Activated naive CD4-positive, alpha-beta T cell treated with anti-CD3 and anti-CD28 coated beads for 36 hours (primary cell): ENCODE measurements at places on chromosomes 2 and 18. TPM values are rescaled to one million over a fixed set of nuclear protein-coding genes. Genes with fewer than 3 reads are reported as not detected.
A peak's percentile ranks its signal among the peaks of the same experiment; 100 is the strongest.

Gene MYO5B
- total RNA-seq, result 0.02 TPM

Gene CPS1
- total RNA-seq, result 0.86 TPM

Gene SERPINB10
- total RNA-seq, result not detected

DNA sequence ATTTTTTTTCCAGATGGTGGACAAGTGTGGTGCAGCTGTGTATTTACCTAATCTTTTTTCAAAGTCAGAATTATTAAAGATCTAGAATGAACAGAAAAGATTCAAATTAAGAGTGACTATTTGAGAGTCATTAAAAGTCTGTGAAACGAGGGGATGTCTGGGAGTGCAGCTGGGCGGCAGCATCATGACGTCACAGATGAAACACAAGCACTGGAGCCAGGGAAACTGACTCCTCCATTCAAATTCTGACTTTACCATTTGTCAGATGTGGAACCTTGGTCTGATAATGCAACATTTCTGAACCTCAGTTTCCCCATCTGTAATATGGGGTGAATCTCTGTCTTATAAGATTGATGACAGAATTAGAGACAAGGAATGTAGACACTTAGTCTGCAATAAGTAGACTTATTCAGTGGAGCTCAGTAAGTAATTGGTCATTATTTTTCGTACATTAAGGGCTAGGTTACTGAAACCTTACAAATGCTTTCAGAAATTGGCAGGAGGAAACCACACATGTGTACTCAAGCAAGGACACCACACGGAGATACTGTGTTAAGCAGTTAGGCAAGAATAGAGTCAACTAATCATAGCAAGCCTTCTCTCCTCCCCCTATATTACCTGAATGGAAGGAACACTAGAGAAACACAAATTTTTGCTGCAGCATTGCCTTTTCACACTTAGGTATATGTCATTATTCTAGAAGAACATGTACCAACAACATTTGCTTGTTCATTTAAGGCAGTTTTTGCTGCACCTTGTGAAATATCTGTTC, 27.8 kb upstream of the CXXC1 start:
- H3K36me3 ChIP-seq, result no peaks in the 10 kb centered on the region
- DNase-seq, result no peak
- H3K4me1 ChIP-seq, result peaks cover 4% of the 10 kb centered on the region
- H3K4me3 ChIP-seq, result no peak overlapping the region
- H3K27me3 ChIP-seq, result peaks cover 6% of the 10 kb centered on the region

GRCh38 chr18:63180971-63181376, 138.6 kb downstream of the BCL2 start:
- DNase-seq, result peak; percentile 42
- peaks cover 71% of the 10 kb centered on the region for H3K4me1 ChIP-seq
- peaks cover 5% of the 10 kb centered on the region for H3K36me3 ChIP-seq
- no peaks in the 10 kb centered on the region for H3K27me3 ChIP-seq
- no peak overlapping the region for H3K27ac ChIP-seq
- no peak overlapping the region for H3K4me3 ChIP-seq

DNA sequence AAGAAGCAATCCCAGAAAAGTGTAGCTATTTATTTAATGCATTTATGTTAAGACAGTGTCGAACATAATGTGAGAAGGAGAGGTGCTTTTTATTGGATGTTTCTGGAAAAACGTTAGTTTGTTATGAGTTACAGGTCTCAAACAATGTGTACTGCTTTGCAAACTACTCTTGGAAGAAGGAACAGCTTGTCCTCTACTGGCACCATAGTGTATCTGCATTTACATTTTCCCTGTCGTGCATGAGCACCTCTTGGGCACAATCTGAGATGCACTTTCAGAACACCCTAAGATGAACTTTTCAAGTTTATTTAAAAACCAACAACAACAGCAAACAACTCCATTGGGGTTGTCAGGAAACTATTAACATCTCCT, 22.8 kb downstream of the CCNYL1 start:
- no peaks in the 10 kb centered on the region for H3K27me3 ChIP-seq
- peaks cover 2% of the 10 kb centered on the region for H3K4me1 ChIP-seq
- no peak overlapping the region for H3K4me3 ChIP-seq
- no peak for DNase-seq

DNA sequence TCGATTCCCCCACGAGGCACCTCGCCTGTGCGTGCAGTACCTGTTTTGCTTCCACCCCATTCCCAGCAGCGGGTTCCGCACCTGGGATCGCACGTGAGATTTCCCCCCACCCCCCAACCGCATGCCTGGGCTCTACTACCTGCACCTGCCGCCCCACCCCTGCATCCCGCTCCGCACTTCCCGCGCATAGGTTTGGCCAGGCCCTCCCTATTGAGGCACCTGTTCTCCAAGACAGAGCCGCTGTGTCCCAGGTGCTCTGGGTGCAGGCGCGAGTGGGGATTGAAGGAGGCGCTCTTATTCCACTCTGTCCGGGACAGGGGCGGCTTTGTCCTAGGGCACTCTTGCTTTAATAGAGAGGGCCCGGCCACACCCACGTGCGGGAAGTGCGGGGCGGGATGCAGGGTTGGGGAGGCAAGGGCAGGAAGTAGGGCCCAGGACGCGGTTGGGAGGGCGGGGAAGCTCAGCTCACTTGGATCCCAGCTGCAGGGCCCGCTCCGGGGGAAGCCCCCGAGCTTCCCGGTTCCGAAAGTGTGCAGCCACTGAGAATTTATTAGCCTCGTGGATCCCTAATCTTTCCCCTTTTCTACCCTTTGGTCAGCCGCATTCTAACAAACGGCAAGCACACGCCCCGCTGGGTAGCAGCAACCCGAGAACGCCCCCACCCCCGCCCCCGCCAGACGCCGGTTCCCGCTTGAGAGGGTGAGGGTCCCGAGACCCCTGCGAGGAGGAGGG, 670 bp upstream of the MOCOS start:
- DNase-seq, result peak; percentile 57
- no peaks in the 10 kb centered on the region for H3K36me3 ChIP-seq
- peaks cover 20% of the 10 kb centered on the region for H3K27me3 ChIP-seq
- peaks cover 3% of the 10 kb centered on the region for H3K4me1 ChIP-seq

DNA sequence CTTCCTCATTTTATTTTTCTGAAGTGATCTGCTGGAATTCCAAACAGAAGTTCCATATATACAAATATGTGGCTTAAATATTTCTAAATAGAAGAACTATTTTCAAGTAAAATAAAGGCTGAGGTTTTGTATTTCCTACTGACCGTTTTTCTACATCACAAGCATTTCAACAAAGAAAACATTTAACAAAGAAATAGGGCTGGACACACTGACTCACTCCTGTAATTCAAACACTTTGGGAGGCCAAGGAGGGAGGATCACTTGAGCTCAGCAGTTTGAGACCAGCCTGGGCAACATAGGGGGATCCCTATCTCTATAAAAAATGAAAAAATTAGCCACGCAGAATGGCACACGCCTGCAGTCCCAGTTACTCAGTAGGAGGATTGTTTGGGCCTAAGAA, 44.6 kb downstream of the TANK start:
- H3K27me3 ChIP-seq, result no peaks in the 10 kb centered on the region
- H3K4me3 ChIP-seq, result no peak overlapping the region
- peaks cover 8% of the 10 kb centered on the region for H3K4me1 ChIP-seq
- H3K27ac ChIP-seq, result no peak overlapping the region

DNA sequence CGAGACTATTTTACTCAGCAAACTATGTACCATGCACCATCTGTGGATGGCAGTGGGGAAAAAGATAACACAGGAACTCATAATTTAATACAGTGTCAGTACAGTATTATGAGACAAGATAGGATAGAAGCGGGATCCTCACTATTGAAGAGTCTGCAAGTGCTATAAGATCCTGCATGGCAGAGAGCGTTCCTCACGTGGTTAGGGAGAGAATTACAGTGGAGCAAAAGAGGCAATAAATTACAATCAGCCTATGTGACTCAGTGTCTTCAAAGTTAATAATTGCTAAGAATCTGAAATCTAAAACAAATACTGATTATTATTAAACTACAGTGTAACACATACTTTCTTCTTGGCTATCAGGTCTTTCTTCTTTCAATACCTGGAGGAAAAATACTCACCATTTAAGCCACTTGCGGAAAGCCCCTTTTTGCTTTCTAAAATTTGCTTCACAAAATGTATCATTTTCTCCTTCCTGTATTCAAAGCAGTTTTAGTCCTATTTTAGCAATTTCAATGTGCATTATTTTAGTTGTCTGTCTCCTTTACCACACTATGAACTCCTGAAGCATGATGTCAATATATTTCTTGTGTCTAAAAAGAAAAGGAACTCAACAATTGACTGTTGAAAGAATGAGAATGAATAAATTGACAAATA, 342.9 kb downstream of the SPAG16 start:
- no peak overlapping the region for H3K27ac ChIP-seq
- H3K27me3 ChIP-seq, result no peaks in the 10 kb centered on the region
- no peak for DNase-seq
- no peaks in the 10 kb centered on the region for H3K36me3 ChIP-seq
- H3K4me1 ChIP-seq, result no peaks in the 10 kb centered on the region

DNA sequence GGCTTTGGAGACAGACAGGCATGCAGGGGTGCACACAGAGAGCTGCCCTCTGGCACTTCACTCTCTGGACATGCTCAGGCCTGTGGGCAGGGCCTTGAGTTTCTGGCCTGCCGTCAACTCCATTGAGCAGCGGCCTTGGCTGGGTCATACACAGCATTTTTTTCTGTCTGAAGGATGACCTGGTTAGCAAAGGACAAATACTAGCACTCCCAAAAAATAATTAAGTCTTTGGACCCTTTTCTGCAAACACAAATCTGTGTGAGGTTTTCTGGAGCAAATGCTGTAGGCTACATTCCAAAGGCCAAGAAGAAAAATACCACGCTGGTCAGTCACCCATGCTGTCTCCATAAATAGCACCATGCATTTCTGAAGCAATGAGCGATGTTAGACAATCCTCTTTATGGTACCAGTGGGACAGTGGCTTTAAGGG, 124.7 kb upstream of the CTAGE1 start:
- no peaks in the 10 kb centered on the region for H3K27me3 ChIP-seq
- DNase-seq, result no peak
- no peak overlapping the region for H3K4me3 ChIP-seq
- H3K4me1 ChIP-seq, result no peaks in the 10 kb centered on the region
- no peak overlapping the region for H3K27ac ChIP-seq
- H3K36me3 ChIP-seq, result no peaks in the 10 kb centered on the region

DNA sequence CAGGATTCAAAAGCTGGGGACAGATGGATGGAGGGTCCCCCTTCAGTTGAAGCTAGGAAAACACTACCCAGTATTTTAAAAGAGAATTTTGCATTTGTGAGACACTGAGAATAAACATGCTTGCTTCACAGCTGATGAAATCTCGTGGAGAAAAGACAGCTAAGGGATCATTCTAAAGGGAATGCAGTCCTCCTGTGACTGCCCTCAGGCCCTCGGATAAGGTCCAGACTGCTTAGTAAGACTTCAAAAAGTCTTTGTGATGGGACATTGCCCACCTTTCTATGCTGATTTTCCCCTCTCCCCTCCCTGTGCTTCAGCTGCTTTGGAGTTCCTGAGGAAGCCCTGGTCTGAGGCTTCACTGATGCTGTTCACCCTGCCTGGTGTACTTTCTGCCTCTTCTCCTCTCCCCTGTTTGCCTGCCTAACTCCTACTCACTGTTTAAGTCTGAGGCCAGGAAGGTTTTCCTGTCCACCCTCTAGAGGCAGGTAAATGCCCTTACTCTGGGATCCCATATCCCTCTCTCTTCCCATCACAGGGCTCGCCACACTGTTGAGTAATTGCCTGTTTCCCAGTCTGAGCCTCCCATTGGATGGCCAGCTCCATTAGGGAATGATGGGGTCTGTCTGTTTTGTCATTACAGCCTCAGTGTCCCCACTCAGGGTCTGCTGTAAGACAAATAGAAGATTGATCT, 26.6 kb downstream of the POLE4 start:
- no peak for DNase-seq
- H3K27me3 ChIP-seq, result no peaks in the 10 kb centered on the region
- peaks cover 20% of the 10 kb centered on the region for H3K36me3 ChIP-seq
- no peaks in the 10 kb centered on the region for H3K4me1 ChIP-seq
- H3K27ac ChIP-seq, result no peak overlapping the region

DNA sequence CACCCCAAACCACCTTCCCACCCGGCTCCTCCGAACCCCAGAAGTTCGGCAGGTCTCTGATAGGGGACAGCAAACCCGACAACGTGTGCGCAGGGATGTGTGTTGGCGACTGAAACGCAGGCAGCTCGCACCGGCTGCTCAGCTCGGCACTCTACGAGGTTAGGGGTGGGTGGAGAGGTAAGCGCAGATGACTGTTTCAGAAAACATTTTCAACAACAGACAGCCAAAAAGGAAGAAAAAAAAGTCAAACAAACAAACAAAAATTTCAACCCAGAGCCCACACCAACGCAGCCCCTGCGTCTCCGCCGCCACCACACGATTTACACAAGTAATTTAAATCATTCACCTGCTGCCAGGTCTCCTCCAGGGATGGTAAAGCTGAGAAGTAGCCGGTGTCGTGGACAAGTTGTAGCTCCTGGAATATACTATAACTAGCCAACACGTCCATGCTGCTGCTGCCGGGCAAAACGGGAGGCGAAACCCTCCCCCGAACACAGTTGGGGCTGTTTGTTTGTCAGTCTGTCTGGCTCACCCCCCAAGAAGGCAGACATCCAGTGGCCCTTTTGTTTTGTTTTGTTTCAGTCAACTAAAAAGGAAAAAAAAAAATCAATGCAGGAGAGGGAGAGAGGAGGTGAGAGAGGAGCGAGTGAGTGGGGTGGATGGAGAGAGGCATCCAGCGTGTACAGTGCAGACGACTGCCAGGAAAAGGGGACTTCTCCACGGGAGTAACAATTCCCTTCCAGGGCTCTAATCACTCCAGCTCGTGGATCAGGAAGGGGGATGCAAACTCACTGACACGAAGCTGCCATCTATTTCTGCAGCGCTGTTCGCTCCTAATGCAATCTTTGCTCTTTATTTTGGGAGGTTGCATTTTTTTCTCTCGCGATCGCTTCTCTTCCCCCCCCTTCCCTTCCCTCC, at the start of gene KLF7:
Gene KLF7, minus strand, starts transcription at position 828 of the 918 bp plus-strand sequence. Its CDS starts 380 bp downstream, at position 448.
- H3K27ac ChIP-seq, result peak within 1 kb of the TSS; percentile 96
- H3K4me3 ChIP-seq, result peak within 1 kb of the TSS; percentile 95
- peaks cover 46% of the 10 kb centered on the region for H3K4me1 ChIP-seq
- H3K27me3 ChIP-seq, result no peaks in the 10 kb centered on the region
- H3K36me3 ChIP-seq, result peaks cover 9% of the 10 kb centered on the region

- no peak for DNase-seq
- no peaks in the 10 kb centered on the region for H3K27me3 ChIP-seq
- H3K4me1 ChIP-seq, result no peaks in the 10 kb centered on the region
- no peak overlapping the region for H3K4me3 ChIP-seq
Observed at GRCh38 chr2:119066272-119066804, 92.2 kb downstream of the C1QL2 start.

GRCh38 chr18:59639136-59639535, 58.1 kb downstream of the CCBE1 start:
- H3K4me1 ChIP-seq, result no peaks in the 10 kb centered on the region
- no peak overlapping the region for H3K4me3 ChIP-seq
- DNase-seq, result no peak
- H3K36me3 ChIP-seq, result no peaks in the 10 kb centered on the region
- H3K27ac ChIP-seq, result no peak overlapping the region
- no peaks in the 10 kb centered on the region for H3K27me3 ChIP-seq

DNA sequence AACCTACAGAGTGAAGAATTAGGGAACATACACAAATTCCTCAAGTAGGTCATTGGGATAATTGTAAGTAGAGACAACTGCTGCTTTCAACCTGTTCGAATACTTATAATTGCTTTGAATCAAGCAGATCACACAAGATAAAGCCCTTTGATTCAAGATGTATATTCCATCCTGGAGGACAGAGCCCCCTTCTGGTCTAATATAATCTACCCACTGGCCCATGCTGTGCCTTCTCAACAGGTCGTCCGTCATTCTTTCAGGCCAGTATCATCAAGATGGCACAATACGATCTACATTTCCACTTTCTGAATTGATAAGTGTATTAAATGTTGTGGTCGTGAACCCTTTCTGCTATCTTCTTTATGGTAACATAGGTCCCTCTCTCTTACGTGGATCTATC, 387.0 kb upstream of the CDH19 start:
- no peak for DNase-seq
- no peak overlapping the region for H3K27ac ChIP-seq
- no peak overlapping the region for H3K4me3 ChIP-seq
- no peaks in the 10 kb centered on the region for H3K36me3 ChIP-seq
